ENCODE measurements at places on chromosomes 1 and 21.

- DNase-seq = no peak
These were observed 94.0 kb downstream of the HMGB4 start for GRCh38 chr1:33957854-33958253.

DNA sequence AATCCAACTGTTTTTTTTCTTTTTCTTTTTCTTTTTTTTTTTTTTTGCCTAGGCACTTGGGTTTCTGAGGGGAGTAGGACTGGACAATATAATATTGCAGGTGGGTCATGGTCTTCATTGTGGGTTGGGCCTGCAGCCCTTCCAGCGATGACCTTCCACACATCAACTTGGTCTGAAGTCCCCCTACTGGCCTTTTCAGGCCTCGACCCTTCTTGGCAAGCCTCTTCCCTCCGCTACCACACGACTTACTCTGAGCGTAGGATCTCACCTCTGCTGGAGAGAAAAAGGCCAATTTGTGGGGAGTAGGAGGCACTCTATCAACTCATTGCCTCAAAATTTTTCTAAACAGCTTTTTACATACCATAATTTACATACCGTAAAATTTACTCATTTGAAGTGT lies 51.1 kb upstream of the GRIK3 start:
- no peak for DNase-seq

GRCh38 chr1:13945856-13946255 lies 245.9 kb downstream of the PRDM2 start:
- no peak for DNase-seq

- DNase-seq = peak; percentile 72
These were observed 10.9 kb upstream of the SESN2 start for GRCh38 chr1:28248273-28249012.

DNA sequence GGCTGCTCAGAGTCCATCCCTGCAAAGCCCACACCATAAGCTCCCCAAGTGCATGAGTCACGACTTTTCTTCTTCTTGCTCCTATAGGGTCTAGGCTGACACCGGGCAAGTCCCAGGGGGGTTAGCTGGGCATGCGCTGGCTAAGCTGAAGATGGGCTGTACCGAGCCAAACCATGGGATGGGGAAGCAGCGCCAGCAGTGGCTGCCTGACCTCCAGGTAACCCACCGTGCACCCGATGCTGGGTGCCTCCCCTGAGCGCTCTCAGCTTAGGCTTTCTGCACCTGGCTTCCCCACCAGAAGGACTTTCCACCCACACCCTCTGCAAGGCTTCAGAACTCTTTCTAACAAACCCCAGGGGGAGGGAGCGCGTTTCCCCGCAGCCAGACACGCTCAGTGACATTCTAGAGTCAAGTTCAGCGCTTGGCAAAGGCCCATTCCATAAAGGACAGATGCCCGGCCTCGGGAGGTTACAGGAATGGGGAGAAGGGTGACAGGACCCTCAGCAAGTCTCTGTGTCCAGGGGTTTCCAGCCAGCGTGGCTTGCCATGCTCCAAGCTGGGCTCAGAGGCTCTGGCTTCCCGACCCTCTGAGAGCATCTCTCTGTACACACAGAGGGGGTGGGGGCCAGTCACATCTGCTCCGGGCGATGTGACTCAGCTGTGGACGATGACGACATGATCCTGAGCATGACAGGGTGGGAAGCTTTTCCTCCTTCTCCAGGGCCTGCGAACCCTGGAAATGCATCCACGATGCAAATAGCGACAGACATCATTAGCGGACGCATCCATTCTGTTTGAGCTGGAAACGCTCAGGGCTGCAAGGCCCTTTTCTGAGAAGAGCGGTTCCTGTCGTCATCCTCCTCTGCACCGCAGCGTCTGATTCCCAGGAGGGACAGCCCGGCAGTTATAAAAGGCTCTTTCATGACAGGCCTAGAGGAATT lies 107.8 kb downstream of the SIK1 start:
- DNase-seq = no peak
